ENCODE measurements at places on chromosomes 1 and 21.

DNA sequence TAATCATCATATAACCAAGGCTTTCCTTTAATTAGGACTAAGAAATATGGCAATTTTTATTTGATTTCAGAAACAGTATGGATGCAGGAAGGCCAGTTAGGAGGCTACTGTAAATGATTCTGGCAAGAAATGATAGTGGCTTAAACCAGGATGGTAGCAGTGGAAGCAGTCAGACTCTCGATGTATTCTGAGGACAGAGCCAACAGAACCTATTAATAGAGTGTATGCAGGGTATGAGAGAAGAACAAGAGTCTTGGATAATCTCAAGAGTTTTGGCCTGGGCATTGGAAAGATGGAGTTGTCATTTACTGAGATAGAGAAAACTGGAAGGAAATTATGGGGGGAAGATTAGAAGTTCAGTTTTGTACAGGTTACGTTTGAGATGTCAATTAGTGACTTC lies 73.3 kb upstream of the GNG4 start:
- DNase-seq = no peak

DNA sequence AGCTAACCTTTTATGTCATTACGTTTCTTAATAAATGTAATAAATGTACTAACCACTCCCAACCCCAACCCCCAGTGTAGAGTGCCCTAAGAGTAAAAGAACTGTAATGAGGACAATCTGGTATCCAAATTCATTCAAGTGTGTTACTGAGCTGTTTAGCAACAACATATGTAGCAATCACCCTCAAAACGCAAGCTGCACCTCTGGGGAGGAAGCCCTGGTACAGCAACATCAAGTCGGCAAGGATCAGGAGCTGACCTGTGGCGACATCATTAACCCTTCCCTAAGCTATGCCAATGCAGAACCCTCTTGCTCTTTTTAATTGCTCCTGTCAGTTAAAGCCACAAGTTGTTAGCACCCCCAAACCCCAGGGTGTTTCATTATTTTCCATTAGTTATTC lies 47.1 kb downstream of the STX6 start:
- DNase-seq = no peak

GRCh38 chr1:234724516-234725176 lies 114.7 kb upstream of the IRF2BP2 start:
- no peak for DNase-seq

DNA sequence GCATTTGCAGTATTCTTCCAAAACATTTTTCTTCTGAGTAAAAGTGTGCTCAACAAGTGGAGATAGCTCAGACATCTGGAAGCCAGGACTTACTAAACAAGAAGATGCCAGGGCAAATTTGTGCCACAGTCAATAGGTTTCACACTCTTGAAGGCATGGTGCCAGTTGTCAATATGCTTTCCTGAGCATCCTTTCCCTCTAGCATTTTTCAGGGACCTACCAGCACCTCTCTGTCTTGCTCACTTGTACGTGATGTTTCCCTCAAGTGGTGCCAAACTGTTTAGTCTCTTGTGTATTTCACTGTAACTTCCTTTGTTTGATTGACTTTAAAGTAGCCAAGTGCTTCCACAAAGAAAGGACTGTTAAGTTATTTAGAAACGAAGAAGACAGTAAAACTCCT lies 194.0 kb upstream of the SGIP1 start:
- no peak for DNase-seq

DNA sequence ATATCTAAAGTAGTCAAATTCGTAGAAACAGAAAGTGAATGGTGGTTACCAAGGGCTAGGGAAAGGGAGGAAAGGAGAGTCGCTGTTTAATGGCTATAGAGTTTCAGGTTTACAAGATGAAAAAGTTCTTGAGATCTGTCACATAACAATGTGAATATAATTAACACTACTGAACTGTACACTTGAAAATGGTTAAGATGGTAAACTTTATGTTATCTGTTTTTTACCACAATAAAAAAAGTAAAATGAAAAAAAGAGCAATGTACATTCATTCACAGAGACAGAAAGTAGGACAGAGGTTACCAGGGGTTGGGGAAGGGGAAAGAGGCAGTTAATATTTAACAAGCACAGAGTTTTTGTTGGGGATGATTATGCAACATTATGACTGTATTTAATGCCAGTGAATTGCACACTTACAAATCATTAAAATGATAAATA lies 53.3 kb upstream of the SEC16B start:
- DNase-seq = no peak

- DNase-seq = no peak
Observed at GRCh38 chr1:27333717-27334279, 8.0 kb upstream of the SYTL1 start.

DNA sequence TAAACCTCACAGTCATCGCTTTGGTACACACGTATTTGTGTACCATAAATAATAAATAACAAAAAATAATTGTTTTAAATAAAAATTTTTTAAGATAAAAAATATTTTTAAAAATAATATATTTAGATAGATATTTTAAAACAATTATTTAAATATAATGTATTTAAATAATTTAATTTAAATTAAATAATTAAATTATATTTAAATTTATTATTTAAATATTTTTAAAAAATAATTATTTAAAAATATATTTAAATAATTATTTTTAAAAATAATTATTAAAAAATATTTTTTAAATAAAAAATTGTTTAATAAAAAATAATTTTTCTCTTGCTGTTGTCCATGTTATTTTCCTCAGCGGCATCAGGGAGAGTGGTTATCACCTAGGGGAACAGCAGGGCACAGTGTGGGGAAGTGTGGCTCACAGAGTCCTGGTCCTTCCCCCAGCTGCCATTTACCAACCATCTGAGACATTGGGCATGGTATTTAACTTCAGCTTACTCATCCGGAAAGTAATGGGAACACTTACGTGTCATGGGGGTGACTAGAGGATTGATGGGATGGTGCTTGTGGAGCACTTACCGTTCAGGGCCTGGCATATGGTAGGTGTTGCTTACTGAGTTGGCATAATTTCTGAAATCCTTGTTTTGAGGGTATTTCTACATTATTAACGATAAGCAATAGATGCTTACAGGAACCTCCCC lies 92.9 kb upstream of the TSPAN2 start:
- no peak for DNase-seq

DNA sequence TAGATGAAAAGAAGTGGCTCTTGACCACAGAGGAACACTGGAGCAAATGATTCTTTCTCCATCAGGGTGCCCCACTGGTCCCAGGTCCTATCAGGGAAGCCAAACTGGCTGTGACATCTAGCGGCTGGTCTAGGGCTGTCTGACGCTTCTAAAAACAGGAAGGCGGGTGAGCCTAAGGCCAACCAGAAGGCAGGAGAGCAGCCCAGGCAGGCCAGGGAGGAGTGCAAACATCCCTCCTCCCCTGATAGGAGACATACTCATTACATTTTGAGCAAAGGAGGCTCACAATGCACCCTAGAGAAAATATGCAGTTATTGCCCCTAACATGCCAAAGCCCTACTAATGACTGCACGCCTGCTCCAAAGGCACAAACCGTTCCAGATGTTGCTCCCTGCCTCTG lies 10.4 kb upstream of the FOXE3 start:
- no peak for DNase-seq

GRCh38 chr1:226066415-226067078 lies 4.0 kb downstream of the H3-3A start:
- no peak for DNase-seq

DNA sequence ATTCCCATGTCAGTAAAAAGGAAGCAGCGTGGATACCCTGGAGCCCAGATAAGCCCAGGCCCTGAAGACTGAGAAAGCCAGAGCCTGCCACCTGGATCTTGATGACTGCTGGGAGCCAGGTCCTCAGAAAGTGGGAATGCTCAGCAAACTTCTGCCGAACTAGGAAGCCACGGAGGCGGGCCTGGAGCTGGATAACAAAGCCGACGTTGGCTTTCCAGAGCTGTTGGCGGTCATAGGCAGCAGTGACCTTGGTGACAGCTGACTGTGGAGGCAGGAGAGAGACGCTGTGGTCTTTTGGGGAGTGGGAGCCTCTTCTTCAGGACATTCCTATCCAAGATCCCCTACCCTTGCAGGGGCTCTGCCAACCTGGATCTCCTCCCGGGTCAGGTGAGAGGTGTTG lies 24.4 kb downstream of the IQGAP3 start:
- no peak for DNase-seq
